ENCODE measurements at places on chromosomes 6 and 20.

DNA sequence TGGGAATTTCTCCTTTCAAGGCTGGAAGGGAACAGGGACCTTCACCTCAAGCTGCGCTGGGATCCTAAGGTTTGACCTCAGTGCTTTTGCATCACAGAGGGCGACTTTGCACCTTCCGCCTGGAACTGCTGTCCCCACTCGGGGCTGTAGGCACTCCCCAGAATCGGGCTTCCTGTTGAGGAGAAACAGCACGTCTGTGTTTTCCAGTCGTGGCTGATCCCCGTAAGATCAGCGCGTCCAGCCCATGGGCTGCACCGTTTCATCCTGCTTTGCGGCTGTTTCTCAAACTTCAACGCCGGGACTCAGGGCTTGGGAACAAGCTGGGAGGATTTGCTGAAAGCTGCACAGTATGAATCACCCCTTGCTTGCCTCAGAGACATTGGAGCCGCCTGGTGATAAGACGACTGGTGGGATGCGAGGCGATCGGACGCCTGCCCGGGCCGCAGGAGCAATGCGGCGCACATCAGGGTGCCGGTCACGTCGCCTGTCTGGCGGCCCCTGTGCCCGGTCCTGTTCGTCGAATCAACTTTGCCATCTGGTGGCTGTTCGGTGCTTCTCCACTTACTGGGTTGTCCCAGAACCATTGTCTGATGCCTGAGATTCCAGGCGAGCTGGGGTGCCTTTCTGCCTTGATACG is 53.6 kb upstream of the FRMD1 start:
- DNase-seq: no peak

DNA sequence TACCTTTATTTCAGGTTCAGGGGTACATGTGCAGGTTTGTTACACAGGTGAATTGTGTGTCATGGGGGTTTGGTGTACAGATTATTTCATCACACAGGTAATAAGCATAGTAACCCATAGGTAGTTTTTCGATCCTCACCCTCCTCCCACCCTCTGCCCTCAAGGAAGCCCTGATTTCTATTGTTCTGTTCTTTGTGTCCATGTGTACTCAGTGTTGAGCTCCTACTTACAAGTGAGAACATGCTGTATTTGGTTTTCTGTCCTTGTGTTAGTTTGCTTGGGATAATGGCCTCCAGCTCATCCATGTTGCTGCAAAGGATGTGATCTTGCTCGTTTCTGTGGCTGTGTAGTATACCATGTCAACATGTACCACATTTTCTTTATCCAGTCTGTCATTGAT is 66.0 kb downstream of the STK4 start:
- no peak for DNase-seq

GRCh38 chr6:89612121-89612520 is 26.4 kb downstream of the LYRM2 start:
- no peak for DNase-seq

GRCh38 chr20:32400476-32400875 is 42.3 kb downstream of the ASXL1 start:
- no peak for DNase-seq

DNA sequence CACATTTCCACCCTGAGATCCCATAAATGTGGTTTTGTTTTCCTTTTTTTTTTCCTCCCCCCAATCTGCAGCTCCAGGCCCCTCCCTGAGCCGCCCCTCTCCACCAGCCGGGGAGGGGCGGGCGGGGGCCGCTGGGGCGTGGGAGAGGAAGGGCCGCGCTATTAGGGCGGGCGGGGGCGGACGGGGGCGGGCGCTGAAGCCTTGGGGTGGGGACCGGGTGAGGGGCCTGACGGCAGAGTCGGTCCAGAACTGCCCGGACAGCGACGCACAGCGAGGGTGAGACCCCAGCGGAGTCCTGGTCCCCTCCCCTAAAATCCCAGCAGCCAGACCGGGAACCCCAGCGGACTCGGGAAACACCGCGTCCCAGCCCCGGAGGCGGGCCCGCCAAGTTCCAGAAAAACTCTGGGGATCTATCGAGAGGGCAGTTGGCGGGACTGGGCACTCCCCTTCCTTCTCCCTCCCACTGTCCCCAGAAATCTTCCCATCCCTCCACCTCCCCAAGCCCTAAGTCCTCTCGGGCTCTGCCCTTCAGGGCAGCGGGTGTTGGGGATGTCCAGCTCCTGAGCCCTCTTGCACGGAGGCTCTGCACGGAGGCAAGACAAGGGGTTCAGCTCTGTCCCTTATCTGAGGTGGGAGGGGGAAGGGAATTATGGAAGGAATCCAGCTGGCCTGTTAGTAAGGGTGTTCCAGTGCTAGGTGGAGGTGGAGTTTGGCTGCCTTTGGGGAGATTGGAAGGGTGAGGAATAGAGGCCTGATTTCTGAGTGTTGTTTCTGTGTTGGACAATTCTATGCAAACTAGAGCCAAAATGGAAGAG is at the start of gene PRICKLE4:
TSS of gene PRICKLE4 (plus strand) at position 232 of the 815 bp plus-strand sequence. CDS start 2,692 bp downstream, outside the sequence.
- DNase-seq: no peak

All from CD4-positive, alpha-beta memory T cell (primary cell).